ENCODE measurements at places on chromosomes 12 and 14.
A peak's percentile ranks its signal among the peaks of the same experiment; 100 is the strongest.

DNA sequence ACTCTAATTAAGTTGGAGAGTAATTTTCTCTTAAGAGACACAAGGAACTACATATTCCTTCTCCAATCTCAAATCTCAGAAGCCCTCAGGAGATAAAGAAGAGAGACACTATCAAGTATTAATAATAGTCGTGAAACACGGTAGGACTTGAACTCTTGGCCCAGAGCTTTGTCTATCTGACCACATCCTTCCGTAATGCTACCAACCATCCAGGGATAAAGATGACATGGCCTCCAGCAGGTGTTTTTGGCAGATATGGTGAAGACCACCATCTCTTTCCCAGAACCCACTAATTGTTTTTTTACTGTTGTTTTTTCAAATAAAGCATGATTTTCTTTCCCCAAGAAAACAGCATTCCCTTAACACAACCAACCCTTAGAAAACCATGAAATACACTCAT lies 3.4 kb downstream of the ZNF384 start:
- DNase-seq: no peak

DNA sequence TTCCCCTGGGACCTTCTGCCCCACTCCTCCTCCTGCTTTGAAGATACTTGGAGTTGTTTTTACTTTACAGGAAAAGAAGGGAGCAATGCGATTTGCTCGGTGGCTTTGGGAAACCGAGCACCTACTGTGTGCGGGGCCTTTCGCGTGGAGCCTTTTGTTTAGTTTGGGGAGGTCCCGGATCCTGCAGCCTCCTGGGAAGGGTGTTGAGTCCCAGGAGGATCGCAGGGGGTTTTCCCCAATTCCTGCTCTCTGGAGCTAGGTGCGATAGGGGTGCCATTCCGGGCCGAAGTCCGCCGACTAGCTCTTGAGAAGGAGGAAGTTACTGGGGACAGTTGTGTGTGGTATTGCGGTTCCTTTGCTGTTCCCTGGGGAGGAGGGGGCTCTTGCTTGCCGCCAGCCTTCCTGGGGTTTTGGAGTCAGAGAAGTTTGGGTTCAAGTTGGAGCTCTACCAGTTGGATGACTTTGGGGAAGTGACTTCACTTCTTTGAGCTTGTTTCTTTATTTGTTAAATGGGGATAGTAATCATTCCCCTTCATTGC lies 1.1 kb downstream of the BRI3BP start:
- peak; percentile 32 for DNase-seq

DNA sequence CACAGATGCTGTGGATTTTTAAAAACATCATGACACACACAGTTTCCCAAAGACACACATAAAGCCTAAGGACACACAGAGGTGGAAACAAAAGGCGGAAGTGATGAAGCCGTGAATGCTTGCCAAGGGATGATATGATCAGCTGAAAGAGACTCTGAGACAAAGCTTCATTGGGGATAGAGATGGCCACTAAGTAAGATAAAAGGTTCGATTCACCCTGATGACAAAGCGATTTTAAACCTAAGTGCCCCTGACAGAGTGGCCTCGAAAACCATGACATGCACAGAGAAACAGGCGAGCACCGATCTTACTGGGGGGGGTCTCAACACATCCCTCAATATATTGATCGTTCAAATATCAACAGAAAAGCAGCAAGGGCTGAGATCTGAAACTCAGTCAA lies 20.3 kb upstream of the EIF5 start:
- DNase-seq: no peak

DNA sequence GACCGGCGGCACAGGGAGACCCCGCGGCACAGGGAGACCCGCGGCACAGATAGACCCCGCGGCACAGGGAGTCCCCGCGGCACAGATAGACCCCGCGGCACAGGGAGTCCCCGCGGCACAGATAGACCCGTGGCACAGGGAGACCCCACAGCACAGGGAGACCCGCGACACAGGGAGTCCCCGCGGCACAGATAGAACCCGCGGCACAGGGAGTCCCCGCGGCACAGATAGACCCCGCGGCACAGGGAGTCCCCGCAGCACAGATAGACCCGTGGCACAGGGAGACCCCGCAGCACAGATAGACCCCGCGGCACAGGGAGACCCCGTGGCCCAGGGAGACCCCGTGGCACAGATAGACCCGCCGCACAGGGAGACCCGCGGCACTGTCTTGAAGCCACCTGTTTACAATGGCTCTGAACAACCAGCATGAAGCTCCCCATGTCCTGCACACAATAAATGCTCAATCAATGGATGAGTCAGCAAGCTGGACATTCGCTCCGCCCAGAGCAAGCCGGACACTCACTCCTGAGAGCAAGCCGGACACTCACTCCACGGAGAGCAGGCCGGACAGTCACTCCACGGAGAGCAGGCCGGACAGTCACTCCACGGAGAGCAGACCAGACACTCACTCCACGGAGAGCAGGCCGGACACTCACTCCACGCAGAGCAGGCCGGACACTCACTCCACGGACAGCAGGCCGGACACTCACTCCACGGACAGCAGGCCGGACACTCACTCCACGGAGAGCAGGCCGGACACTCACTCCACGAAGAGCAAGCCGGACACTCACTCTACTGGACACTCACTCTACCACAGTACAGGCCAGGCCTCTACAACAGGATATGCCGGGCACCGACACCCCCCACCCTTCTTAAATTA lies 121.9 kb downstream of the RFLNA start:
- no peak for DNase-seq

- DNase-seq: no peak
Observed at GRCh38 chr12:40898505-40898904, 206.3 kb downstream of the CNTN1 start.

GRCh38 chr14:22657861-22658260 lies 13.7 kb upstream of the OR6J1 start:
- no peak for DNase-seq

DNA sequence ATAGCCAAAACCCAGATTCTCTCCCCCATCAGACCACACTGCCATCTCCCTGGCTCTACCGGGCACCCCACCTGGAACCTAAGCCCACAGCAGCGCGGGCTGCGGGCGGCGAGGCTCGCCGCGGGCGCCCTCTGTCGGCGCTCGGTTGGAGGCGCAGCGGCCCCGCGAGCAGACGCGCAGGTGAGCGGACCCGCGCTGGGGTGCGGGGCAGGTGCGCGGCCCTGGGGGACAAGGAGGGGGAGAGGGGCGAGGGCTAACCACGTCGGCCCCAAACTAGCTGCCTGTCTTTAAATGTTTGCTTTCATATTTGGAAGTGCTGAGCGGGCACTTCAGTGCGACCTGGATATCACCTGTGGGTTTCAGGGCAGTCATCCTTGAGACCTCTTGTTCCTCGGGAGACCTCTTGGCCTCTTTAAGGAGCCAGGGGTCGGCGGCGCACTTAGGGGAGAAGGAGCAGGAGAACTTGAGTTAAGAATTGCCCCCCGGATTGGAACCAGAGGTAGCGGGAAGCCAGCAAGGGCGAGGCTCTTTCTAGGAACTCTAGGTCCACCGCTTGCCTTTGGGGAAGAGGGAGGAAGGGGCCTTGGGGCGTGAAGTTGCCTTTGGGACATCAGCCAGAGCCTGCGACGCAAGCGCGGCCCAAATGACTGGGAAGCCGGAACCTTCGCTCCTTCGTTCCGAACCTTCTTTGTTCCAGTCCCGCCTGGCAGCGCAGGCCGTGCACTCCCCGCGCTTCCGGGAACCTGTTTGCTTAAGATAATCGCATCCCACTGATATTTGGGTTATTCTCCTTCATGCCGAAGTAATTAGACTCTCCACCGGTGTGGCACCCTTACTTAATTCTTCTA lies 78.7 kb downstream of the NEDD1 start:
- peak; percentile 7 for DNase-seq

- DNase-seq: no peak
Observed at GRCh38 chr12:13811061-13811460, 170.3 kb downstream of the GRIN2B start.

DNA sequence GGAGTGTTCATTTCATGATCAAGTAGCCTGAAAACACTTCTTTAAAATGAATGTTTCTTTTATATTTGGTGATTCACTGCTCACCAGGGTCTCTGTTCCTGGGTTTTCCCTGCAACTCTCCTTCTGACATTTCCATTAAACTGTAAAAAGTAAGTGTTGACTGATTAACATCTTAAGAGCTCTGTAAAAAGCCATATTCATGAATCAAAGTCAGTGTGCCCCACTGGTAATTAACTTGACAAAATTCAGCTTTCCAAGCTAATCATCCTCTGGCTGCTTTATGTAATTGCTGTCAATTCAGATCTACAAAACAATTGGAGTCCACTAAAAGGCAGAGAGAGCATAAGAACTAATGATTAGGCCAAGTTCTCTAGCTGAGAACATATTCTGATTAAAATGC lies 41.6 kb downstream of the CNTN1 start:
- no peak for DNase-seq

- no peak for DNase-seq
Observed at GRCh38 chr14:68111097-68111852, 291.7 kb downstream of the RAD51B start.

- no peak for DNase-seq
Observed at GRCh38 chr12:86331012-86331411, 74.8 kb upstream of the MGAT4C start.

- DNase-seq: no peak
Observed at GRCh38 chr12:81221681-81222080, 143.8 kb downstream of the ACSS3 start.

DNA sequence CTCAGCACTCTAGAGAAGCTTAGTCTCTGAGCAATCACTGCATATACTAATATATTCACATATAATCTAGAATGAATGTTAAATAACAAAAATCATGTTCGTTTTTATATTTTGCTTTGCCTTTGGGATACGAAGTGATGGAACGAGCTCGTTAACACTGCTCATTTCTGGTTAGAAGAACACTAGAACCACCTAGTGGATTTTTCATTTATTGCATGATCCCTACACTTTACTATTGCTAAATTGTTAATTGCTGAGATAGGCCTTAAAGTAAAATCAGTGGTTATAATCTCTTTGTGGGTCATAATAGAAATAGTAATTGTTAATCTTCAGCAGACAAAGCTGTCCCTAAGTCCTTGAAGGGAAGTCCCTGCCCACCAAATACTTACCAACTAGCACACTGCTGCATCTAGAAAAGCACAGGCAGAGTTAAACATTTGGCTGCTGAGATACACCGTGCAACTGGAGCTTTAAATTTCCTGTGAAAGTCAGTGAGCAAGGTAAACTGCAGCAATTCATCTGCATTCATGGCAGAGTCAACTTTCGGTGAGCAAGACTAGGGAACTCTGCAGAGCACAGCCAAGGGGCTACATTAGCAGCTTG lies 353.7 kb downstream of the APAF1 start:
- DNase-seq: peak; percentile 47

- DNase-seq: no peak
Observed at GRCh38 chr12:30251546-30251945, 444.1 kb downstream of the IPO8 start.

DNA sequence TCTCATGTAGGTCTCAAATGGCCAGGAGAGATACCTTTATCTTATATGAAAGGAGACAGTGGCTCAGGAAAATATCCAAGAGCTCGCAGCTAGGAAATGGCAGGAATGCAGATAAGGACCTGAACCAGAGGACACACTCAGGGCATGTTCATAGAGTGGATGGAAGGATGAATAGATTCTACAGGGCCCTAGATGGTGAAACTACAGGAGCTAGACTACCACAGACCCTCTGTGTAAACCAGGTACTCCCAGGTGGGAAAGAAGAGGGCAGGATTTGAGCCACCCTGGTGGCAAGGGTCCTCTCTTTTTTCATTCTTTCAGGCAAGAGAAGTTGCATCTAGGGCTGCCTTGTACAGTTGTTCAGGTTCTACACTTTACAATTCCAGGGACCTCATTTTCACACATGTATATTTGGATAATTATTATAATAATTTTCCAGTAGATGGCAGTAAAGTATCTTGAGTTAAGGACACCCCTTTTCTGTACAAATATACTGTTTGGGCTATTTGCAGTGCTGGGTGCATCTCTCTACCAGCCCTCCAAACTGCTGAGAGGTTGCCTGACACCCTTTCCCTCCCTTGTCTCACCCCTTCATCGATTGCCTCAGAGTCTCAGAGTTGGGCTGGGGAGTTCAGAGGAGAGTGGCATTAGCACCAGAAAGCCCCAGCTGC lies 10.5 kb upstream of the ZDHHC22 start:
- peak; percentile 29 for DNase-seq

GRCh38 chr12:1760566-1761382 lies 59.6 kb upstream of the LRTM2 start:
- DNase-seq: no peak

GRCh38 chr14:31449971-31450610 lies 7.2 kb downstream of the DTD2 start:
- peak; percentile 35 for DNase-seq

DNA sequence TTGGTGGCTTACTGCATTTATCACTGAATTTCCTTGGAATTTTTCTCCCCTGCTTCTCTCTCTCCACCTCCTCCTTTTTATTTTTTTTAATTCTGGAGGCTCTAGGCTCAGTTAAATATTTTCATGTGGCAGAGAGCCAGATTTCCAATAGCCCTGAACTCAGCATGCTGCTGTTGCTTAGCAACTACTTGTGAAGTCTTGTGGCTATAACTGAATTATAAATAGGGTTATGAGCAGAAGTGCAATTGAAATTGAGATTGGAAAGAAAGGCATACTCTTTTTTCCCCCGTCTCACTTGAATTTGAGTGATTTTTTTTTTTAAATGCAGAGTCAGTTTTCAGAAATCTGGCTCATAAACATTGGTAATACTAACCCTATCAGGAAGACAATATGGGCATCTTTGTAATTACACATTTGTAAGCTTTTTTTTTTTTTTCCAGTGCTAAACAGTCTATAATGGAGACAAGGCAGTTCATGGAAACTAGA lies 38.3 kb downstream of the ATF7IP start:
- no peak for DNase-seq

DNA sequence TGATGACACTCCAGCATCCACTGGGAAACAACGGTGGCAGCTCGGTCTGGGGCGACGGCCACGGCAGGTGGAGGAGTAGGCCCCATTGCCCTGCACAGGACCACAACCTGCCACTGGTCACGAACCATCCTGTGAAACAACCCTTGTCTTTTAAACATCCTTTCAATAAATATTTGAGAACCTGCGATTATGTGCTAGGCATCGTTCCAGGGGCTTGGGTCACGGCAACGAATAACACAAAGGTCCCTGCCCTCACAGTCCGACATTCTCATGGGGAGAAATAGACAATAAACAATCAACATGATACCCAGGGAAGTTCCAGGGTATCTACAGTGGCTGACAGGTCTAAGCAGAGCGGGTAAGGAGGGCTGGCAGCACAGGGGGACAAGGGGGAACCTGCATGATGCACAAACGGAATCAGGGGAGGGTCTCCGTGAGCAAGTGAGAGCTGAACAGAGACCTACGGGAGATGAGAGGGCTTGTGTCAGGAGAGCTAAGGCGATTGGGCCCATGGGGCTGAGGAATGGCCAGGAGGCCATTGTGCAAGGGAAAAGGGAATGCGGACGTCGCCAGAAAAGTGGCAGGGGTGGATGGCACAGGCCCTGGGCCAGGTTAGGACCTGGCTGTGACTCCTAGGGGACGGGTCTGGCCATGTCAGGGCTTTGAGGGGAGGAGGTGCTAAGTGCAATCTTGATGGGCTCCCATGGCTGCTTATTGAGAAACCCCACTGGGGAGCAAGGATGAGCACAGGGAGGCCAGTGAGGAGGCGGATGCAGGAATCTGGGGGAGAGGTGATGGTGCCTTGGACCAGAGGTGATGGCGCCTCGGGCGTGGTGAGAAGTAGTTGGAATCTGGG lies 9.7 kb downstream of the SCARB1 start:
- no peak for DNase-seq

All from activated CD4-positive, alpha-beta T cell treated with anti-CD3 and anti-CD28 coated beads, Interleukin-2, amount 50 U/mL, for 16 hours (primary cell).